ENCODE measurements at places on chromosomes 6 and 20. TPM values are rescaled to one million over a fixed set of nuclear protein-coding genes. Genes with fewer than 3 reads are reported as not detected.

- DNase-seq, result peak; percentile 4
Observed at GRCh38 chr6:79494841-79495240, 42.4 kb downstream of the LCA5 start.

The GSTA1 gene
- total RNA-seq, result 0.70 TPM

GRCh38 chr6:128807577-128807976 is 75.4 kb upstream of the LAMA2 start:
- DNase-seq, result no peak

The PPP1R10 gene
- 62.3 TPM for total RNA-seq

The HSPA12B gene
- total RNA-seq, result 0.97 TPM

DNA sequence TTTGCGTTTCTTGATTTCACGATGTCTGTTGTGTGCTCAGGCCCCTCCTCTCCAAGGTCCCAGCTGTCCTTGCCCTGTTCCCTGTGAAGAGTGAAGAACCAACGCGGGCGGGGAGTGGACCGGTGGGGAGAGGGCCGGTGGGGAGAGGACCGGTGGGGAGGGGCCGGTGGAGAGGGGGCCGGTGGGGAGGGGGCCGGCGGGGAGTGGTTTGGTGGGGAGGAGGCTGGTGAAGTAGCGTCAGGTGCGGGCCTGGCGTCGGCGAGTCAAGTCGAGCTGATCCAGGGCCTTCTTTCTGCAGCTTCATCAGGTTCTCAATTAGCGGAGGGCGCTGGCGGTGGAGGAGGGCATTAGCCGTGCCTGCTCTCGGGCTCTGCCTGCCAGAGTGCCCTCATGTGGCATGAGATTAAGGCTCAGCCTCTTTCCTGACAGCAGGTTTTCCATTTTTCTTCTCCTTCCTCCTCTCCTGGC is 21.2 kb upstream of the BHLHE23 start:
- DNase-seq, result peak; percentile 95

GRCh38 chr6:6569096-6569810 is 19.3 kb upstream of the LY86 start:
- DNase-seq, result no peak

- no peak for DNase-seq
Observed at GRCh38 chr6:113654396-113654795, 202.7 kb upstream of the MARCKS start.

DNA sequence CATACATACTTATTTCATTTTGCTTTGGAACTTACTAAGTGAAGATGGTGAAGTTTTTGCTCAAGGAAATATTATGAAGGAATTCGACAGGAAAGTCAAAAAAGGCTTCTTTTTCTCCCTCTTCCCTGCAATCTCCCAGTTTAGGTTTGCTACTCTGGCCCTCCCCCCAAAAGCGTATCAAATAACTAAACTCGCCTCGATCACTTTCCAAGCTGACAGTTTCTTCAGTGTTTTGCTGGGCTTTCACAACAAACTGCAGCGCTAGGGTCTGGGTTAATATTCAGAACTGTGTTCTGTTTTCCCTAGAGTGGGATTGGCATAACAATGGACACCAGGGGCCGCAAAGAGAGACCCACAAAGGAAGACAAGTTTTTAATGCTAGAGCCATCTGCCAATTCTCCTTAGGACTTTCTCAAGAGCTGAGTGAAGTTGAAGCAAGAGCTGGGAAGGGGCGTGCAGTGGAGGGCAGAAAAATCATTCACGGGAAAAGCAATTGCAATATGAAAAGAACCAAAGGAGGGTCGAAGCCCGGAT is 57.8 kb downstream of the ATP9A start:
- peak; percentile 52 for DNase-seq

DNA sequence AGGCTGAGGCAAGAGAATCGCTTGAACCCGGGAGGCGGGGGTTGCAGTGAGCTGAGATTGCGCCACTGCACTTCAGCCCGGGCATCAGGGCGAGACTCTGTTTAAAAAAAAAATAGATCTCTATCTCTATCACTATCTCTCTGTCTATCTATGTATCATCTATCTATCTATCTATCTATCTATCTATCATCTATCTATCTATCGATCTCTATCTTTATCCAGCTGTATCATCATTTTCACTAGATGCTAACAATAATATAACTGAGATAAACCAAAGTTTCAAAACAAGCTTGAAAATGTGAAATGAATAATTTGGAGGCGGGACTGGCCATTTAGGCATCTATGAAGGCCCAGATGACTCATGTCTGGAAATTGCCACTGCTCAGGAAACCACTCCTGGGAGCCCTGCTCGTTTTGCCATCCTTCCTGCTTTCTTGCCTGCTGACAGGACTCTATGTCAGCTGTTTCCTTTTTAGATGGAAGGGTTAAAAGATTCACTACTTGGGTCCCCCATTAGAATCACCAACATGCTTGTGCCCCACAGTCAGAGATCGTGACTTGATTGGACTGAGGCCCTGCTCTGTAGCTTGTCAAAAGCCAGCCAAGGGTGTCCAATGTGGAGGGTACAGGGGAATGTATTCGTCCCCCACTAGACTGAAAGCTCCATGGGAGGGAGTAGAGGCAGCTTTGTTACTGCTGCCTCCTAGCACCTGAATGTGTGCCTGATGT is 61.7 kb downstream of the UTRN start:
- no peak for DNase-seq

The MTCH1 gene
- total RNA-seq, result 299 TPM

- no peak for DNase-seq
Observed at GRCh38 chr6:36659271-36659670, 19.2 kb upstream of the CDKN1A start.

The C20orf202 gene
- total RNA-seq, result 0.26 TPM

GRCh38 chr6:71012866-71013469 is 56.1 kb upstream of the B3GAT2 start:
- peak; percentile 21 for DNase-seq

DNA sequence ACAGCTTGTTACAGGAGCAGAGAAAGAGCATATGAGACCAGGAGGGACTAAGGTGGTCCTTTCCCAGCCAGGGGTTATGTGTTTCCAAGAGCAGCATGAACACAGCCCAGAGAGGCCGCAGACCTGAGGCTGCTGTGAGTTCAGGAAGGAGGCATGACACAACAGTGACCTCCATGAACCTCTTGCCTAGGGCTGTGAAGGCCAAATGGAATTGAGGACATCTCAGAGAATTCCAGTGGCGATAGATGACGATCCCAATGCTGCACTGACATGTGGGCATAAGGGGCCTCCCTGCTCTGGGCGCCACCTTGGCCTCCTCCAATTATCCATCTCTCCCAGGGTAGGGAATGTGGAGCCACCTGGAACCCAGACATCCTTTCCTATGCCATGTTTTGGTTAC is 79.9 kb upstream of the FUCA2 start:
- DNase-seq, result no peak

- peak; percentile 5 for DNase-seq
Observed at GRCh38 chr6:56259234-56260077, 12.1 kb upstream of the COL21A1 start.

- DNase-seq, result no peak
Observed at GRCh38 chr6:26335631-26336323, 29.2 kb upstream of the BTN3A2 start.

GRCh38 chr6:101114703-101115102 is 233.6 kb upstream of the ASCC3 start:
- DNase-seq, result peak; percentile 7

GRCh38 chr20:60543598-60543997 is 585.4 kb downstream of the CDH26 start:
- no peak for DNase-seq

DNA sequence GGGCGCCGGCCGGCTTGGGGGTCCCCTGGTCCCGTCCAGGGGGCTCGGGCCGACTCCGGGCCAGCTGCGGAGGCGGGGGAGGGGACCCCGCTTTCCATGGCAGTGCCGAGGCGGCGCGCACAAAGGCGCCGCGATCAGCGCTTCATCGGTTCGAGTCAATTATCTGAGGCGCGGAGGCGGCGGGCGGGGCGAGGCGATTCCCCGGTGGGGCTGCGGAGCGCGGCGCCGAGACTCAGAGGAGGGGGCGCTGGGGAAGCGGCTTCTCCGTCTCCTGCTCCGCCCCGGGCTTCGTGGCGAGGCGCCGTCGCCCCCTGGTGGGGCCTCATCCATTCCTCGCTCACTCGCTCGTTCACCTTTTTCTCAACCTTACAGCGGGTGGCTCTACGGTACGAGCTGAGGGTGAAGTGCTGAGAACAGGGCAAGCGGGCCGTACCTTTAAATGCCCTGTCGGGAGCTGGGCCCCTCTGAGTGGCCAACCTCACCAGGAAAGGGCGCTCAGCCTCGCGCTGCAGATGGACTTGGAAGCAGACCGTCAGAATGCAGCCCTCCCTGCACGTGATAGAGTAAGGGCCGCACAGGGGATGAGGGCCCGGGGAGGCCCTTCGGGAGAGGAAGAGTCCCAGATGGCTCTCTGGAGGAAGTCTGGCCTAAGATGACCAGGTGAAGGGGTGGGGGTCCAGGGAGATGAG is 39.9 kb downstream of the SLC52A3 start:
- DNase-seq, result peak; percentile 96

DNA sequence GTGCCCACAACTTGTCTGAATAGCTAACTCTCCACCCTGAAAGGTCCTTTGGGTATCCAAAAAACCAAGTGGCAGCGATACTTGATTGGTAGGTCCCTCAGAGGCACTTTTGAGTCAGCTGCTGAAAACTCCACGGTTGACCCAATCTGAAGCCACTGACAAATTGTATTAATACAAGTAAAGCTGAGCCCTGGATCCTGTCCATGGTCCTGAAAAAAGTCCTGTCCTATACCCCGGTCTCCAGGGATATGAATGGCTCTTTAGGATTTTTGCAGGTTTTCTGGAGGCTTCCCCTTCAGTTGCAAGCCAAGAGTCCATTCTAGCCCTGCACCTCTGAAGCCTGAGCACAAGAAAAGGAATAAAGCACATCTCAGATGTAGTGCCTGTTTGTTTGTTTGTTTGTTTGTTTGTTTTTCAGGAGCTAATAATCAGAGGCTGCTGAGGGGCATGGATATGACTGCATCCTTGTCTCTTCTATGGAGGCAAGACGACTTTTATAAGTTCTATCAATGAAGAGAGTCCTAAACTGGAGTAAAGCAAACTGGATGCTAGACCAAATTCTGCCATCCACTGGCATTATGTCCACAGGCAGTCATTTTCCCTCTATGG is 1.7 kb upstream of the SLC12A5 start:
- peak; percentile 77 for DNase-seq

- no peak for DNase-seq
Observed at GRCh38 chr6:166604911-166605310, 18.4 kb upstream of the RAMACL start.

GRCh38 chr6:11363881-11364576 is 131.6 kb upstream of the NEDD9 start:
- DNase-seq, result no peak

DNA sequence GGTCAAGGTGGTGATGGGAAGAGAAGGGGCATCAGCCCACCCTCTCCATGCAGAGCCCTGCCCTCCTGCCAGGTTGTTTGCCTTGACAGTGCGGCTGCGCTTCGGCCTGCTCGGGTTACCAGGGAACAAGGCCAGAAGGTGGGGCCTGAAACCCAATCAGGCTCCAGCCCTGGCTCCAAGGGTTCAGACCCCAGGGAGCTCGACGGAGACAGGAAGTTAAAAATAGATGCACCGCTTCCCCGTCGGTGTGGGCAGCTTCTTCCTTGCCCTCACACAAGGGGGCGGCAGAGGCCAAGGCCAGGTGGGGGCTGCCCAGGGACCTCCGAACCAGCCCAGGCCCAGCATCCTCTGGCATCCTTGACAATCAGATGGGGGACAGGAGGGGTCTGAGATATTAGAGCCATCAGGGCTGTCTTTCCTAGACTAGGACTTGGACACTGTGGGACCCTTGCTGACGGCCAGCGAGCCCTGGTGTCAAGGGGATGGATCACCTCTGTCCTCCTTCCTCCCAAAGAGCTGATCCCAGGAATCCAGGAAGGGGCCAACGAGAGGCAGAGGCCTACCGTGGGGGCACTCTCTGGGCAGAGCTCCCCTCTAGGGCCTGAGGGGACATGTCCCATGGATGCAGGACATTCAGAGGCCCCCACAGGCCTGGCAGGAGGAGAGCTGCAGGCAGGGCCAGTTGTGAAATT is 65.2 kb downstream of the RIPOR3 start:
- peak; percentile 96 for DNase-seq

DNA sequence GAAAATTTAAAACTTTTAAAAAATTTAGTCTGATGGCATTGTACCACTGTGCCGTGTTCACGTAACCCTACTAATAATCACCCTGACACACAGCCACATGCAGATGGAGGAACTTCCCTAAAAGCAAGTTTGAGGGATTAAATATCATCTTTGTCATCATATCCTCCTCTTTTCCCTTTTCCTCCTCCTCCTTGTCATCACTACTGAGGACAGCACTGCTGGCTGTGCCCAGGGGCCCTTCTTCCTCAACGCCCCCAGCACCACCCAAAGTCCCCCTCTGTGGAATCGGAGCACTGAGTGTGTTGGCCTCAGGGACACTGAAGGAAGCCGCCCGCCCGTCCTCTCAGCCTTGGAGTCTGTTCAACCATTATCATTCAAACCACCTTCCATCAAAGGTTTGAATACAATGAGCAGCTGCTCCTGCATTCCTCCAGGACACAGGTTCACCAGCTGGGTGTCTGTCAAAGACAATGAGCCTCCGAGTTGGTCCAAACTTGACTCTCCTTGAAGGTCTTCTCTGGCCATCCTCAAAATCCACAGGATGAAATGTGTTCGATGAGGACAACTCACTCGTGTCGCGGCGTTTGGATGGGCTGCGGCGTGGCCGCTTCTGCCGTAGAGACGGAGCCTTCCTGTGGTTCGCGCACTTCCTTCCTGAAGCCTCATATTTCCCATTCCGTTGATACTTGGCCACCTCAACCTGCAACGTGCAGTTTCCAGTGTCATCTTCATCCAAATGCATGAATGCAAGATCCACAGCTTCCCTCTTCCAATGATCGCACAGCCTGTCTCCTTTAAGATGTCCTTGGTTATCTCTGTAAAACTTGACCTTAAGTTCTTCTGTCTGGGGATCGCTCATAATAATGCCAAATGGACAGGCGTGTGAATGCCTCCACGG is 23.3 kb downstream of the NQO2 start:
- peak; percentile 58 for DNase-seq

The SLC4A11 gene
- 3.1 TPM for total RNA-seq

The SSR1 gene
- 49.6 TPM for total RNA-seq

DNA sequence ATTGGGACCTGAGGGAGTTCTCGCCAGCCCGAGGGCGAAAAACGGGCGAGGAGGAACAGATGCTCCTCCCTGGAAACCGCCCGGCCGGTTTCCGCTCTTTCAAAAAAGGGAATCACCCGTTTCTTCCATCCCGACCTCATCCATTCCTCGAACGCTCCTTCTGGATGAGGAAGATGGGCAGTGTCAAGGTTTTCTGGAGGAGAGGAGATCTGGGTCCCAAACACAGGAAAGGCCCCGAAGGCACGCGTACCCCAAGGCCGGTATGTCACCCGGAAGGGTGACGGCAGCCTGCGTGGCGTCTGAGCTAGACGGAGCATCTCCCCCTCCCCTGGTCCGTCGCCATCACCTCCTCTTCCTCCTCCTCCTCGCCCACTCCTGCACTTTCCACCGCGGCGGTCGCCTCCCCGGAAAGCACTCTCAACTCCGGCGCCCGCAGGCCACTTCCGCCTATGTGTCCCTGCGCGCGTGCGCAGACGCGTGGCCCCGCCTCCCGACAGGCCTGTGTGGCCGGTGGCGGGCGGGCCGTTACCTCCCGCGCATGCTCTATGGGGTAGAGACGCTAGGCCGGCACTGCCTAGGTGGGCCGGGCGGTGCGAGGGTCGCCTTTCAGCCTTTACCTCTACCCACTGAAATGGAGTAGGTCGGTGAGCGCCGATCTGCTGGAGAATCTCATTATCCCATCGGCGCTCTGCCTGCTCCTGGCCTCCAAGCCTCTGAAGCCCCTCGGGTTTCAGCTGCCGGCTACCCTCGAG is at the start of gene SLC35B3:
Gene SLC35B3 (minus strand): TSS at position 453 of the 752 bp plus-strand sequence.
- DNase-seq, result peak; percentile 93

- DNase-seq, result no peak
Observed at GRCh38 chr6:139525415-139525814, 151.0 kb upstream of the CITED2 start.

The FAM209B gene
- total RNA-seq, result 0.59 TPM

The RSPO3 gene
- not detected for total RNA-seq

Measured in H7 (cell line).